Stimulated activated CD8-positive, alpha-beta memory T cell treated with anti-CD3 and anti-CD28 coated beads, Interleukin-4, amount 100 ng/mL, for 1 hour (primary cell): ENCODE measurements at places on chromosomes 7 and 10.

DNA sequence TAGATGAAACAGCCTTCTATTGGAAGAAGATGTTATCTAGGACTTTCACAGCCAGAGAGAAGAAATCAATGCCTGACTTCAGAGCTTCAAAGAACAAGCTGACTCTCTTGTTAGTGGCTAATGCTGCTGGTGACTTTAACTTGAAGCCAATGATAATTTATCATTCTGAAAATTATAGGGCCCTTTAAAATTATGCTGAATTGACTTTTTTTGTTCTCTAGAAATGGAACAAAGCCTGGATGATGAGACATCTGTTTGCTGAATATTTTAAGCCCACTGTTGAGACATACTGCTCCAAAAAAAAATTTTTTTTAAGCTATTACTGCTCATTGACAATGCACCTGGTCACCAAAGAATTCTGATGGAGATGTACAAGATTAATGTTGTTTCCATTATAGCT, 189.2 kb downstream of the MBL2 start:
- no peak for DNase-seq

- DNase-seq: no peak
Observed at GRCh38 chr10:130378556-130379400, 242.6 kb downstream of the GLRX3 start.

DNA sequence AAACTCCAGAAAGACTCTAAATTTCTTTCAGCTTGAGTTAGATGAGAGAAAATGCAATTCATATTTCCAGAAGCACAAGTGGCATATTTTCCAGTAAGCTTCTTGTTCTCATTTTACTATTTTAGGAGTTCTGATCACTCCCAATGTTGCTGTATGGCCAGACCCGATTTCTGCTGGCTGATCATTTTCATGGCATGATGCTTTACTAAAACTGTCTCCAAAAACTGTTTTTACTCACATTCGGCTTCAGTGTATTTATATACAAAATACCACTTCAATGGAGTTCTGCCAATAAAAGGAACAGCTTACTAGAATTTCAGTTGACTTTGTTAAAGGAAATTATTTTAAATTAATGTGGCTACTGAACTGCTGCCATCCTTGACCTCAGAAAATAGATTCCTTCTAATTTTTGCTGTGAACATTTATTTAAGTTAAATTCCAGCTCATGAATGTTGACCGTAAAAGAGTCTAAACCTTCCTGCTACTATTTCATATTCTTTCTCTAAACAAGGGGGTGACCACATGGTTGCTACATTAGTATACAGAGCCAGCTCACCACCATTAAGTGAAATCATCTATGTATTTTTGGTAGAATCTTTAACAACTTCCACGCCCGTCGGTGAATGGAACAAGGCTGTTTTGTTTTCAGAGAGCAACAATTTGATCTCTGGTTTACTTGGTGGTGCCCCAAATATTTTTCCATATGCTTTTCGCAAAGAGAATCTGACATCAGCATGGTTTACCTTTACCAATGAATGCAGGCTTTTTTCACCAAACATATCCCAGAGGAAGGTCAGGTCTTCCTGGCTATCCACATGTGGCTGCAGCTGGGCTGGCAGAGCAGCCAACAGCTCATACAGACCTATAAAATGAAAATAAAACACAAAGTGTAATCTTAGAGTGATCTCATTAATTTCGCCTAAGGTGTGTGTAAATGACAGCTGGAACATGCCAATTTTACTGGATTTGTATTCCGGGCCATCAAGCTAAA, 101.2 kb downstream of the MPP7 start:
- no peak for DNase-seq

GRCh38 chr10:21926949-21927348, 76.6 kb downstream of the DNAJC1 start:
- no peak for DNase-seq

GRCh38 chr7:94422136-94422535, 27.4 kb downstream of the COL1A2 start:
- DNase-seq: no peak

DNA sequence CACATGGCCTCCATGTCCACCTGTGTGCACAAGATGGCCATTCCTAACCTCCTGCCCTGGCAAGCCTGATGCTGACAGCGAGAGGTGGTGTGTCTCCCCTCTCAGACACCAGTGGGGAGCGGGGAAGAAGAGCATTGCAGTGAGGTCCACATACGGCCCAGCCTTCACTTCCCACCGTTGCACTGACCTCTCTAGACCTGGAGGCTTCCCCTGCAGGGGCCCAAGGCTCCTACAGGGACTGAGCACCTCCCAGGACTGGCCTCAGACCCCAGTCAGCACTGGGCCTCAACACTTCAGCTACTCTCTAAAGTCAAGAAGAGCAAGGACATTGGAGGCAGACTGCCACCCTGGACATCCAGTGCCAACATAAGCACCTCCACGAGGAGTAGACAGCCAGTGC, 15.9 kb downstream of the STK32C start:
- DNase-seq: no peak

DNA sequence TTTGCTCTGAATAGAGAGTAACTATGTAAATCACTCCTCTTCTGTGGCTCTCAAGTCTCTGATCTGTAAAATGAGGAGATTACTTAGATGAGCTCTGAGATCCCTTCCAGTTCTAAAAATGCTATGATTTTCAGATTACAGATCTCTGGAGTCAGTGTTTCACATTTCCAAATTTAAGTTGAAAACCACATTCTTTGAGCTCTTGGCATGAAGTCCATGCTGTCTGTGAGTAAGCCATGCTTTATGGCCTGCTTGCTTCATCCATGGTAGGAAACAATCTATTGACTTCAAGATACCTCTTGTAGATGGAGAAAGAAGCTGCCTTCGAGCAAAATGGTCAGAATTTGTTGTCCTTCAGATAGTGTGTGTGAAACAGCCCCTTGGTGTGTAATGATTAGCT, 64.9 kb downstream of the CELF2 start:
- DNase-seq: no peak

DNA sequence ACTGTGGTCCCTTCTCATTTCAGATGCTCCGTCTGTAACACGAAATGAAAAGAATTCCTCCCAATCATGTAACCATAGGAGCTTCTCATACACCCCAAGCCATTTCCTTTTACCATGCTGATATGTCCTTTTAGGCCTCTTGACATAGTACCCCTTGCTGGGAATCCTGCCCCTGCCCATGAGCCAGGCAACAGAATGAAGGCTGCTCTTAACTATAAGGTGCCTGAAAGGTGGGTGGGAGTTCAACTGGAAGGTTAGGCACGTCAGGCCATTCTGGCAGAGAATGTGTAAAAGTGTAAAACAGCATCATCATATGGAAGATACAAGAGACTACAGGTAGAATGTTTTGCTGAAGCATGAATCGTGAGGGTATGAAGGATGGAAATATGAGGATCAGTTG, 22.5 kb downstream of the IL2RA start:
- DNase-seq: no peak

DNA sequence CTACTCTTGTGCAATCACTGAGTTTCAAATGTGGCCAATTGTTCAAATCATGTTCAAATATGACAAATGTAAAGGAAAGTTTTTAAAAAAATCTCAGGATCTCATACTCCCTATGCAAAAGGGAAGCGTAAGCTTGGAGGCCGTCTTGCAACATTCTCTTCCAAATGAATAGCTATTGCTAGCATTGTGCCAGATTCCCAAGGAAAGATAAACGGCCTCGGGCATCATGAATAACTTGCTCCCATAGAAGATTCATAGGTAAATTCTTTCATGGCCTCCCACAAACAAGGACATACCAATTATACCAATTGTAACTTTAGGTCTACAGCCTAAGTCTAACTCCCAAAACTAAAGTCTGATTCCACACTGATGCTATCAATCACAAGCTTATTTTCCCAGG, 416.9 kb downstream of the THSD7A start:
- DNase-seq: no peak

DNA sequence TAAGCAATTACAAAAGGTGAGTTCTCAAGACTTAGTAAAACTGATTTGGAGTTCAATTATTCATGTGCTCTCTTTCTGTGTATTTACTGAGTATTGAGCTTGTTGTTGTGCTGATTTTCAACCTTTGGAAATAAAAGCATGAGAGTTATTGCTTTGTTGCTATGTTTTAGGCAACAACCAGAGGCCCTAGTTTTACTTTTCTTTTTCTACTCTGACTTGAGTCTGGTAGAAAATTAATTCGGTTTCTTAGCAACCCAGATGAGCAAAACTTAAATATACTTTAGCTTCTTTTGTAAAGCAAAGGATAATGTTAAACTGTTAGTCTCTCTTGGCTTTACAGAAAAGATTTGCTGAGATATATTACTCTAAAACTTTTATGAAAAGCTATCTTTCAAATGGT, 66.4 kb upstream of the SCIN start:
- DNase-seq: no peak

DNA sequence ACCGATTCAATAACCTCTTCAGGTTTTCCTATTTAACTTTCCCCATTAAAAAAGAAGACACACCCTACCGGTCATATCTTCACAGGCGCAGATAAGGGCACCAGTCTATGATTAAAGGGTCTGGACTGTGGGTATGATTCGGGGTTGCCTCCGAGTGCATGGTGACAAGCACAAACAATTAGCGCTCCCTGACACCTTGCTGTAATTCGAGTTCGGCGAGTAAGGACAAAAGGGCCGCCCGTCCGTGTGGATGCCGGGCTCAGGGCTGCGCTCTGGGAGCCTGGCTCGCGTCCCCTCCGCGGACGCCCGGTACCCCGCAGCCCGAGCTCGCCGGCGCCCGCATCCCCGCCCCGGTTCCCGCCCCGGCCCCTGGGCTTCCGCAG, 111.9 kb upstream of the RHEB start:
- no peak for DNase-seq

GRCh38 chr7:131235489-131236317, 92.0 kb upstream of the MKLN1 start:
- DNase-seq: peak; percentile 58

DNA sequence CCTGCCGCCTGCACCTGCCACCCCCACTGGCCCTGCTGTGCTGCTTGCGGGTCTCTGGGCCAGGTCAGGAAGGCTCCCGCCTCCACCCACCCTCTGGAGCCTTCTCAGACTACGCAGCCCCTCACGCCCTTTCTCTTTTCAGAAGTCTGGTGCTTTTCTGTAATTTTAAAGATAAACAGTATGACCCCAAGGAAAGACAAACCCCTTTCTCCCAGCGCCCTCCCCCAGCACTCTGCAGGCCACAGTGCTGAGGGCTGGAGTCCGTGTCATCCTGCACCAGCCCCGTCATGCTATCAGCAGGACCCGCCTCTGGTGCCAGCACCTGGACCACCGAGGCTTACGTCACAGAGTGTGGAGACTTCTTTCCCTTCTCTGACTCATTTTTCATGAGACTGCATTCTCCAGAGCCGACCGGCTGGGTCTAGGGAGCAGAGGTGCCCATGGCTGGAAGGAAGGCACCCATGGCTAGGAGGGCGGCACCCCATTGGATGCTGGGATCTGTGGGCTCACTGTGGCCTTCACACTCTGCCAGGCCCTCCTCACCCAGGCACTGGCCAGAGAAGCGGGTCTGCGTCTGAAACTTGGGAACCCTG, 53.4 kb downstream of the CFAP46 start:
- no peak for DNase-seq

DNA sequence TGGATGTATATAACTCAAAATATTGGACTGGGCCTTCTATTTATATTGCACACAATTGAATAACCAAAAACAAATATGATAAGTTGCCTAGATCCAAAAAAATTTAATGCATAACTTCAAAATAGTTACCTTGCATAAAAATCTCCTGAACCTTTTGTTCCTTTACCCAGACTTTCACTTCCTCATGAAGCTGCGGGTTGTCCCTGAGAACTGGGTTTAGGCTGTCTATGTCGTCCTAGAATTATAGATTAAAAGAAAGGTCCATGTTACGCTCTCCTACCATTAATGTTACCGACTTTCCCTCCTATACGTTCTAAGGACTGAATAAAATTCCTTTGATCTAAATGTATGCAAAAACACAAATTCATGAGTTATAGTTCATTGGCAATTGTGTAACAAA, 86.6 kb downstream of the NRBF2 start:
- no peak for DNase-seq

GRCh38 chr7:3260401-3260715, 40.7 kb upstream of the SDK1 start:
- DNase-seq: no peak

DNA sequence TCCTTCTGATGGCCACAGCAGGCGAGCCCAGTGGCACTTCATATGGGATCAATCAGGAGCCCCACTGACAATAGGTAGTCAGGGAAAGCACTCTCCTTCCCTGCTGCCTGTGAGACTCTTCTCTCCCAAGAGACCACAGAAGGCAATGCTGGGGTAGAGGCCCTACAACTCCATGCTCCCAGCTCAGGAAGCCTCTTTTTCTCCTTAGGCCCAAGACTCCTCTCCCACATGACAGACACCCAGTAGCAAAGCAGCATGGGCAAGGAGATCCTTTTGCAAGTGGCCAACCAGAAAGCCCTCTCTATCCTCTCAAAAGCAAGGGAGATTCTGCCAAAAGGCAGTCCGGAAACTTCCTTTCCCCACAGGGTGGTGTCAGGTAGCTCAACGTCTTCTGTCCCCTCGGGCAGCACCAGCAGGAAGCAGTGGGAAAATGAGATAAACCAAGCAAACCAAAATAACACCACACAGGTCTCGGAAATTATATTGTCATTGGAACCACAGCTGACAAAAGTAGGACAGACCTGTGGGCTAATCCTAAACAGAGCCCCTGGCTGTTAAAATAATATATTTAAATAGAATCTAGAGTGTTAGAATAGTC, 172.7 kb upstream of the GDF10 start:
- DNase-seq: no peak

GRCh38 chr10:80272793-80273522, 16.5 kb downstream of the MAT1A start:
- no peak for DNase-seq

DNA sequence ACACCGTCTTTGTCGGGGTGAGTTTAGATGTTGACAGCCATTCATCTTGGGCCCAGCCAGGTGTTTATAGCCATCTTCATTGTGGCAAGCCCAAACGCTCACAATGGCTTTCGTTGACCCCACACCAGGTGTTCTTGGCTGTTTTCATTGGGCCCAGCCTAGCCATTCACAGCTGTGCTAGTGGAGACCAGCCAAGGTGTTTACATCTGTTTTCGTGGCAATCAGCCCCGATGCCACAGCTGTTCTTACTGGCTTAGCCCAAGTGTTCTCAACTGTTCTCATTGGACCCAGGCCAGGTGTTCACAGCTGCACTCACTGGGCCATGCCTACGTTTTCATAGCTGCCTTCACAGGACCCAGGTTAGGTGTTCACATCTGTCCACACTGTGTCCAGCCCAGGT, 7.7 kb downstream of the FRG2B start:
- no peak for DNase-seq

DNA sequence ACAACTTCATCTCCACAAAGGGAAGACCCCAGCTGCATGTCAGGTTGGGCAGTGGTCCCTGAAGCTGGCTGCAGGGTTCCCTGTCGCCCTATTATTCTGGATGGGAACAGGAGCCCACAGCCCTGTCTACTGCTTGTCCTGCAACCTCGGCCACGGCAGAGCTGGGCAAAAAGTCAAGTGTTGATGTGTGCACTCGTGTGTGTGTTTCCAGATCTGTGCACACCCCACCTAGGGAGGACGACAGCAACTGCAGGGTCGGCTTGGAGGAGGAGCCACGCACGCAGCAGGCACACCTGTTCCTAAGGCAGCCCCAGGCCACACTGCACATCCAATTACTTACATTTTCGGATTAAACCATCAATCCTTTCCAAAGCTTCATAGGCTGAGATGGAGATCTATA, 23.6 kb downstream of the PITRM1 start:
- DNase-seq: no peak
